ENCODE measurements at places on chromosomes 6 and 20.

DNA sequence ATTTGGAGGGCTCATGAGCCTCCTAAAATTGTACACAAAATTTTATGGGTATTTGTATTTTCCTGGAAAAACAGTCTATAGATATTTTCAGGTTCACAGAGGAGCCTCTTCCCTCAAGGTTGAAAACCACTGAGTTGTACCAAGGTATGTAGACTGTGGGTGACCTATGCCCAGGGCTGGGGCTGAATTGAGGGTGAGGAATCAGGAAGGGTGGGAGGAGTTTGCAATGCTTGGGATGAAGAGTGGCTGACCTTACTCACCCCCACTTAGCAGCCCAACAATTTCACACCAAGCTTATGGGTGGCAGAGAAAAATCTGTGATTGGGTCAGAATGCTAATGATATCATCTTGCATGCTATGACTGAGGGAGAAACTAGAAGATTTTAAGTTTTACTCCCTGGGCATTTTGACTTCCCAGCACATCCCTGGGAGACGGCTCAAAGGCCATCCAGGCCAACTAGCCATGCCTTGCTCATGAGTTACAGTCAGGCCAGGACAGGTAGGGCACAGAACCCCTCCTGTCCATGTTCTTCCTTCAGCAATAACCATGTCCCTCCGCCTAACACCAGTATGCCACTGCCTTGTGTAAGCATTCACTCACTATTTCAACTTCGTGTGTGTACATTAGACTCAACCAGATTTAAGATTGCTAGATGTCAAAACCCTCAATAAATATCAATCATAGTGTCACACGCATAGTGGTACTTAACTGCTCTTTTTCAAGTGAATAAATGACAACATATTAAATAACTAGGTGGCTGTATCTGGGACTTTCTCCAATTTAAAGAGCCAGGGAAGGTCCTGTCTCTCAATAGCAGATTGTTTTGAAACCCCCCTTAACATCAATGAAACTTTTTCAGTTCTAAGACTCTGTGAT lies 16.6 kb downstream of the ADTRP start:
- no peak for DNase-seq

DNA sequence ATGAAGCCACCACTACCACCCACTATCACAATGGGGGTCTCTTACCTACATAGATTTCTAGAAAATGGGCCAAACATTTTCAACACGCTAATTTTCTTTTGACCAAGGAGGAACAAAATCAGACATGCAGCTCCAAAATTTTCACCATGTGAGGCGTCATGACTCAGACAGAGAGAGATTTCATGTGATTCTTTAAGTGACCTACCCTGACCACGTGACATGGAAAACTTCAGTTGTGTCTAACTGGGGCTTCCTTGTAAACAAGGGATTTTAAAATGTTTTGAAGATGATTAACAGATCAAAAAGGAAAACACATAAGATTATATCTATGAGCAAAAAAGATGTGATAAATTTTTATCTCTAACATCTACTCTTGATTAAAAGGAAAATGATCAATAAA lies 199.2 kb downstream of the TBXT start:
- DNase-seq = no peak

DNA sequence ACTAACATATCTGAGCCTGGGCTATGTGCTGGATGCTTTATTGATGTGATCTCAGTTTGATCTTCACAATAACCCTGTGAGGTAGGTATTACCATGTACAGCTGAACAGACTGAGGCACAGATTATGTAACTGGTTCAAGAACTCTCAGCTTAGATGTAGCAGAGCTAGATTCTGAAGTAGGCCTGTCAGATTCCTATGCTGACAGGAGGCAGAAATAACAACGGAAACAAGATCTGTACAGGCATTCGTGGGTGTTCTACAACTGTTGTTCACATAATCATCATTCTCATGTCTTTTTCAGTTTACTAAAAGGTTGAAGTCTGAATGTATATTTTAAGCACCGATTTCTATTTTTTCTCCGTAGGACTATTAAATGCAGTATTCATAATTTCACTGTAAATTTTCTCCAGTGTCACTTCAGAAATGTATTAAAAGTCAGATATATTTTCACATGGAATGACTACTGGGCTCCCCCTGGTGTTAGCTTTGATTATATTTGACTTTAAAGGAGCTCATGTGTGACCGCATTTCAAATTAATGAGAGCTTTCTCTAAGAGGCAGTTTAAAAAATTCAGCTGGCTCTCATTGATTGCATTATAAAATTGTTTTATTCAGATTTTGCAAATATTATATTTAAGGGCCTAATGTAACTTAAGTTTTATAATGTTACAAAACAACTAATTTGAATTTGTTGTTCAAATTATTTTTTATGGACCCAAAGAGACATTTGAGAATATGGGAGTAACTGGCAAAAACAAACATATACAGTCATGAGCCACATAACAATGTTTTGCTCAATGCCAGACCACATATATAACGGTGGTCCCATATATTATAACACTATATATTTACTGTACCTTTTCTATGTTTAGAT lies 36.4 kb upstream of the SLC17A4 start:
- no peak for DNase-seq

DNA sequence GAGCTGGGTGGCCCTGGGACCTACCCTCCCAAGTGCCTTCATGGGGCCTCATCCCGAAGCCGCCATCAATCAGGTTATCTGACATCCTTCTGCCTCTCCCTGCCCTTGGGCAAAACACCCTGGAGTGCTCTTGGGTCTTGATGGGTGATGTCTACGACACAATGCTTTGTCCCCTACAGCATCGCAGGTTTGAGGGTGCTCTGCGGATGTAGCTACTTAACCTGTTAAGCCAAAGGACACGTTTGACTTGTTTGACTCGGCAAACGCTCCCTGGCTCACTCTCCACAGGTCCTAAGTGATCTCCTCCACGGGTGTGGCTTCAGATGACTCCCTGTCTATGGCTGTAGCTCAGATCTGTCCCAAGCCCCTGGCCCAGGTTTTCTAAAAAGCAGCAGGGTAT lies 35.6 kb downstream of the TBC1D7 start:
- no peak for DNase-seq

DNA sequence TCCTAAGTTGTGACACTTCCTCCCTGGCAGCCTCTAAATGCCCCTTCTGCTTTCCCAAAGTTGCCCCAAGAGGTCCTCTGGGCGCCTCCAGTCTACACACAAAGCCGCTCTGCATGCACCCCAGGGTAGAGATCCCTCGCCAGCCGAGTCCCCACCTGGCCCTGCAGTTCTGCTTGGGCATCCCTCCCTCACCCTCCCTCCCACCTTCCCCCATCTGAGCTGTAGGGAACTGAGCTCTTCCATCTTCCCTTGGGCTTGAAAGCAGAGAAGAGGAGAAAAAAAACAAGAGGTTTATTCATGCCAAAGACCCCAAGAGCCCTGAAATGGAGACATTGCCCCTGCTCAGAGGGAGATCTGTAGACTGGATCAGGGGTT lies 5.7 kb upstream of the FGD2 start:
- DNase-seq = no peak

DNA sequence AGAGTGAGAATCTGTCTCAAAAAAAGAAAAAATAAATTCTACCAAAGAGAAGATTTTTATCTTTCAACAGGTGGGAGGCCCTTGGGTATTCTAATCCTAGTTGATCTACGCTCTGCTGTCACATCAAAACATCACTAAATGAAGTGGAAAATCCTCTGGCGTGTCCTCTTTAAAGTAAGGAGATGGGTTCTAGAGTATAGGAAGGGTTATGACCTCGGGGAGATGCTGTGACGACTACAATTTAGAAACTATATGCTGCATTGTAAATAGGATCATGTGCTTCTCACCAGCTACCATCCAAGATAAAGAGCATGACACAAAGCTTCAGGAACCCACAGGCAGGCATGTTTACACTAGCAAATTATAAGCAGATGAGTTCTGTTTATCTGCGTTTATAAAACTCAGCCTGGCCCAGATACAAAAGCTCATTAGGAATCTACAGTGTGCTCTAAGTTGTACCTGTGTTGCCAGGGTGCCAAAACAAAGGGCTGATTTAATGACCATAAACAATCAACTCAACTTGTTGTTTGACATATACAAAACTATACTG lies 197.1 kb upstream of the PLN start:
- DNase-seq = no peak

DNA sequence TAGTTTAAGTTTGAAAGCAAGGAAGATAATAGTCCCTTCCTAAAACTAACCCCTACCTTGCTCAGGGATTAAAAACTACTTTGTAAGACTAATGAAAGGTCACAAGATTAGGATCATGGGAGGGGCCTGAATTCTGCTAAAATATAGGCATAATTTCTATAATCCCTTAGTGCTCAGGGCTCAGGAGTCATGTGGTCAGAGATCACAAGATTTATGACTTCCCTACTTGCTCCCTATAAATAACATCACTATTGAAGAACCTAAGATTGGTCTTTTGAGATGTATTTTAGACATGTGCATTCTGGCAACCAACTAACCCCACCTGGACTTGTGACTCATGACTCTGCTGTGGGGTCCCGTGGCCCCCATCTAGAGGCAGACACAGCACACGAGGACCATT lies 81.1 kb downstream of the STMND1 start:
- DNase-seq = no peak

GRCh38 chr6:11008821-11009220 lies 35.3 kb downstream of the ELOVL2 start:
- DNase-seq = no peak

- DNase-seq = no peak
Observed at GRCh38 chr6:63663147-63663955, 27.7 kb downstream of the PHF3 start.
